ENCODE measurements at places on chromosomes 3 and 15. TPM values are rescaled to one million over a fixed set of nuclear protein-coding genes. Genes with fewer than 3 reads are reported as not detected.

GRCh38 chr3:38455639-38456430 lies 2.1 kb downstream of the ACVR2B start:
- H3K4me3 ChIP-seq, result peak overlapping the region; percentile 90
- no peak for DNase-seq
- no peaks in the 10 kb centered on the region for H3K36me3 ChIP-seq

DNA sequence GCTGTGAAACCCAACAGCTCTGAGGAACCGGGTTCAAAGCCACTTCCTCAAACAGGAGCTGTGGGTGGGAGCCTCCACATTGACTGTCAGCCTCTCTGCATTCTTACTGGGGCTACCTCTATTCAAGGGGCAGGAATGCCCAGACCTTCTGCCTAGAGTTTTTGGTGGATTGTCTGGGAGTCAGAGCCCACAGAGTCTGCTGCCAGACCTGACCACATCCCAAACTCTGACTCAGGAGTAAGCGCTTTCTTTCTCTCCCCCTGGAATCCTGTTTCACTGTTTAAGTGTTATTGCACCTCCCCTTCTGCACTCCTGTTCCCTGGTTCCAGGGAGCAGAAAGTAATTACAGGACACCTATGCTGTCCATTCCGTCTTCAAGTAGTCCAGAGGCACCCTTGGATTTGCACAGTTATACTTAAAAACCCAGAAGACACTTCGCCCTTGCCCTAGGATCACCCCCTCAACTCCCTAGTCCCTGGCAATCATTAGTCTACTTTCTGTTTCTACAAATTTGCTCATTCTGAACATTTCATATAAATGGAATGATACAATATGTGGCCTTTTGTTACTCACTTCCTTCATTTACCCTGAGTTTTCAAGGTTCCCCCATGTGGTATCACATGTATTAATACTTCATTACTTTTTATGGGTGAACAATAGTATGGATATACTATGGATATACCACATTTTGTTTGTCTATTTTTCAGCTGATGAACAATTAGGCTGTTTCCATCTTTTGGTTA lies 37.9 kb upstream of the TJP1 start:
- no peaks in the 10 kb centered on the region for H3K4me1 ChIP-seq
- peaks cover 25% of the 10 kb centered on the region for H3K27me3 ChIP-seq
- no peak for DNase-seq
- H3K27ac ChIP-seq, result no peak overlapping the region
- H3K4me3 ChIP-seq, result no peak overlapping the region
- H3K36me3 ChIP-seq, result no peaks in the 10 kb centered on the region

CPN2 gene
- not detected for total RNA-seq

DNA sequence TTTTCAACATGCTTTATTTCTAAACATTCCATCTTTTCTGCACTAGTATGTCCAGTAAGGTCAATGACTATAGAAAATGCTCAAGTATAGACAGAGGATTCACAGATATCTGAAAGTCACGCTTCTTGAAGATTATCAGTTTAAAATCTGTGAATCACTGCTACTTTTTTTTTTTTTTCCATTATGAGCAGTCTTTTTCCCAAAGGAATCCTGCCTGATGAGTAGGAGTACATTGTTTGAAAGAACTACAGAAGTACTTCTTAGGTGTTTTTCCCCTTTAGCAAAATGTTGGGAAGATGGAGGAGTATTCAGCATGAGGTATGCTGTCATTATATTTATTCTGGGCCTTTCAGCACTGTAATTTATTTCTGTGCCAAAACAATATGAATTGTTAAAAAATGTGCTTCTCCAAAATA lies 266.2 kb downstream of the NLGN1 start:
- DNase-seq, result no peak
- H3K27me3 ChIP-seq, result no peaks in the 10 kb centered on the region
- no peaks in the 10 kb centered on the region for H3K36me3 ChIP-seq
- no peak overlapping the region for H3K27ac ChIP-seq
- no peaks in the 10 kb centered on the region for H3K4me1 ChIP-seq
- no peak overlapping the region for H3K4me3 ChIP-seq

DNA sequence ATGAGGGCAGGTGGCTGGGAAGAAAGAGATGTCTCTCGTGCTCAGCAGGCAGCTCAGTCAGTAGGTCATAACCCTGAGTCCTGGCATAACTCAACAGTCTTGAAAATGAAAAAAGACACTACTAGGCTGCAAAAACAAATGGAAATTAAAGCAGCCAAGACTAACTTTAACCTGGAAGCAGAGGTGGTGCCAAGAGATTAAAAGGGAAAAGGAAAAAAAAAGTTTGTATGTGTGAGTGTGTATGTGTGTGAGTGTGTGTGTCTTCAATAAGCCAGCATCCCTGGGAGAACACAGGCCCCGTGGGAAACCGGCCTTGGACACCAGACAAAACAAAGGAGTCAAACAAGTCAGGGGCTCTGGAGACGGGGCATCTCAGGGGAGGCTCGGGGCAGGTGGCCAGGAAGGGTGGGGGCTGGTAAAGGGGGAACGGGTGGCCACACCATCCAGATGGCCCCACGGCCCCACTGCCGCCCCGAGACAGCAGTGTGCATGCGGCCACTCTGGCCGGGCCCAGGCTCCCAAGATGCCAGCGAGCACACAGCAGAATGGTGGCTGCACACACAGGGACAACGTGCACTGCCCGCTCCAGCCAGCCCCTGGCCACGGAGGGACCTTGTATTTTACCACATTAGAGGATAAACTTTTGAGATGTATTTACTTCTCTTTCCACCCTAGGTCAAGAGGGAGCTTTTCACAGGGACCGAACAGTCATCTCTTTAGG lies 23.8 kb downstream of the CYFIP1 start:
- no peaks in the 10 kb centered on the region for H3K4me1 ChIP-seq
- no peak overlapping the region for H3K27ac ChIP-seq
- no peak for DNase-seq
- H3K27me3 ChIP-seq, result no peaks in the 10 kb centered on the region
- no peaks in the 10 kb centered on the region for H3K36me3 ChIP-seq
- H3K4me3 ChIP-seq, result no peak overlapping the region
